ENCODE measurements at places on chromosomes 7 and 10.

- DNase-seq: no peak
Observed at GRCh38 chr7:143041346-143041745, 10.8 kb upstream of the OR6V1 start.

- DNase-seq: peak; percentile 92
Observed at GRCh38 chr10:29784175-29784773, 149.5 kb upstream of the SVIL start.

- no peak for DNase-seq
Observed at GRCh38 chr10:5470062-5470751, 29.2 kb downstream of the CALML5 start.

GRCh38 chr10:49397036-49397999, 1.4 kb upstream of the DRGX start:
- no peak for DNase-seq

- no peak for DNase-seq
Observed at GRCh38 chr7:100091411-100092181, 2.8 kb downstream of the COPS6 start.

- no peak for DNase-seq
Observed at GRCh38 chr10:63720072-63720537, 198.9 kb downstream of the REEP3 start.

- DNase-seq: no peak
Observed at GRCh38 chr10:118738406-118738805, 16.4 kb downstream of the CACUL1 start.

GRCh38 chr7:22549667-22550513, 49.9 kb upstream of the STEAP1B start:
- DNase-seq: no peak

- DNase-seq: no peak
Observed at GRCh38 chr7:135599471-135599870, 41.8 kb downstream of the NUP205 start.
